ENCODE measurements at places on chromosomes 3 and 15. TPM values are rescaled to one million over a fixed set of nuclear protein-coding genes. Genes with fewer than 3 reads are reported as not detected.

Gene TATDN2
- 10.0 TPM for total RNA-seq

GRCh38 chr3:186414735-186415419 is 52.8 kb upstream of the DGKG start:
- peak overlapping the region; percentile 89 for H3K27ac ChIP-seq
- peaks cover 3% of the 10 kb centered on the region for H3K27me3 ChIP-seq
- H3K4me1 ChIP-seq: peaks cover 22% of the 10 kb centered on the region

GRCh38 chr15:75350601-75351361 is 3.9 kb downstream of the NEIL1 start:
- DNase-seq: no peak
- H3K27ac ChIP-seq: no peak overlapping the region
- H3K27me3 ChIP-seq: no peaks in the 10 kb centered on the region
- no peaks in the 10 kb centered on the region for H3K4me1 ChIP-seq

DNA sequence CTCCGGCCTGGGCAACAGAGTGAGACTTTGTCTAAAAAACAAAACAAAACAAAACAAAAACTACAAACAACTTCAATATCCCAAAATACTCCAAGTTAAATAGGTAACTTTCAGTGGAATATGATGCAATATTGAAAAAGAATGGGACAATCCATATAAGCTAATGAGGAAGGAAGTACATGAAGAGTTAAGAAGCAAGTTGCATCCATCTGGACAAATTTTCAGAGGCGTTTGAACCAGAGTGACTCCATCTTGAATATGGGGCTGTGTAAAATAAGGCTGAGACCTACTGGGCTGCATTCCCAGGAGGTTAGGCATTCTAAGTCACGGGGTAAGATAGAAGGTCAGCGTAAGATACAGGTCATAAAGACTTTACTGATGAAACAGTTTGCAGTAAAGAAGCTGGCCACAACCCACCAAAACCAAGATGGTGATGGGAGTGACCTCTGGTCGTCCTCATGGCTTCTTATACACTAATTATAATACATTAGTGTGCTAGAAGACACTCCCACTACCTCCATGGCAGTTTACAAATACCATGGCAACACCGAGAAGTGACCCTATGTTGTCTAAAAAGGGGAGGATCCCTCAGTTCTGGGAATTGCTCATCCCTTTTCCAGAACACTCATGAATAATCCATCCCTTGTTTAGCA is 58.1 kb upstream of the LCTL start:
- no peak for DNase-seq
- H3K4me1 ChIP-seq: peaks cover 5% of the 10 kb centered on the region
- no peak overlapping the region for H3K4me3 ChIP-seq
- H3K27ac ChIP-seq: no peak overlapping the region
- peaks cover 13% of the 10 kb centered on the region for H3K27me3 ChIP-seq
- H3K36me3 ChIP-seq: no peaks in the 10 kb centered on the region

Gene CPB1
- total RNA-seq: 109 TPM

DNA sequence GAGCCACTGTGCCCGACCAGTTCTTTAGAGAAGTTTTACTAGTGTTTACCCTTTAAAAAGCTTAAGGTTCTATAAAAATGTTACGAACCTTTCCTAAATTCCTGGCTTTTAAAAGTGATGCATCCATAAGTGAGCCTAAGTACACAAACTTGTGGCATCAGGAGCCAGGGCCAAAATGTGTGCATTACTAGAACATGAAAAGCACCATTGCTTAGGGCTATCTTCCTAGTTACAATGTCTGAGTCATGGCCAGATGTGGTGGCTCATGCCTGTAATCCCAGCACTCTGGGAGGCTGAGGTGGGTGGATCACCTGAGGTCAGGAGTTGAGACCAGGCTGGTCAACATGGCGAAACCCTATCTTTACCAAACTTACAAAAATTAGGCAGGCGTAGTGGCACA is 39.9 kb downstream of the LEO1 start:
- no peaks in the 10 kb centered on the region for H3K36me3 ChIP-seq
- DNase-seq: no peak
- no peak overlapping the region for H3K4me3 ChIP-seq
- no peaks in the 10 kb centered on the region for H3K4me1 ChIP-seq

DNA sequence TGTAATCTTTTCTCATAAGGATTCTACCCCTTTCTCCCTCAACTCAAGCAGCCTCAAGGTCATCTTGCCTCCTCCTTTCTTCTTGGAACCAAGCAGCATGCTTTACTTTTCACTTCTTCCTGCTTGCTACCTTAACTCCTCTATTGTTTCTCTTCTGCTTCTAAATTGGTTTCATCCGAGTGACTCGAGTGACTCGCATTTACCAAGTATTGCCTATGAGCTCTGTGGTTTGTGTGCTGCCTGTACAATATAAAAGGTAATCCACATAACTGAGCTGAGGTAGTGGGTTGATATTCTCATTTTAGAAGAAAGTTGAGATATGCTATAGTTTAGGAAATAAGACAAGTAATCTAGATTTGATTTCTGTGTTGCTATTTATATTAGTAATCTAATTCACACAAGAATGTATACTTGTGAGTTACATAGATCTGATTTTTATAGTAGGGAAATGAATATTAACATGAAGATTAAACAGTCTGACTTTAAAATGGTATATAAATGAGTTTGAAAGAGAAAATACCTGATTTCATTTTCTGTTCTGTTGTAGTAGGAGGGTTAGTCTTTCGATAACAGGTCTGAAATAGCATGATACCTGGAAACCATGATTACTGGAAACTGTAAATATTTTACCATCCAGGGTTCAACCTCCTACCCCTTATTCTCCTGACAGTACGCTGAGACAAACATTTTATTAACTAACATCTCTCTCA is 5.5 kb downstream of the HHLA2 start:
- no peak overlapping the region for H3K27ac ChIP-seq
- H3K4me3 ChIP-seq: no peak overlapping the region

GRCh38 chr15:34275721-34276120 is 50.9 kb downstream of the EMC4 start:
- H3K27me3 ChIP-seq: no peaks in the 10 kb centered on the region
- no peaks in the 10 kb centered on the region for H3K36me3 ChIP-seq
- no peak overlapping the region for H3K4me3 ChIP-seq
- H3K4me1 ChIP-seq: peaks cover 9% of the 10 kb centered on the region
- no peak overlapping the region for H3K27ac ChIP-seq
